ENCODE measurements at places on chromosomes 1 and 21.

DNA sequence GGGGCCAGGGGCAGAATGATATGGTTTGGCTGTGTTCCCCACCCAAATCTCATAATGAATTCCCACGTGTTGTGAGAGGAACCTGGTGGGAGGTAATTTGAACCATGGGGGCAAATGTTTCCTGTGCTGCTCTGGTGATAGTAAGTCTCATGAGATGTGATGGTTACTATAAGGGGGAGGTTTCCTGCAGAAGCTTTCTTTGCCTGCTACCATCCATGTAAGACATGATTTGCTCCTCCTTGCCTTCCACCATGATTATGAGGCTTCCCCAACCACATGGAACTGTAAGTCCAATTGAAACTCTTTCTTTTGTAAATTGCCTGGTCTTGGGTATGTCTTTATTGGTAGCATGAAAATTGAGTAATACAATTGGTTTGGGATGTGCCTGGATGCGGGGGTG lies 33.7 kb upstream of the LIN9 start:
- DNase-seq, result no peak

- DNase-seq, result no peak
These were observed 22.4 kb upstream of the BCAR3 start for GRCh38 chr1:93704052-93704451.

- no peak for DNase-seq
These were observed 359.3 kb downstream of the ADGRL2 start for GRCh38 chr1:82160036-82160435.

DNA sequence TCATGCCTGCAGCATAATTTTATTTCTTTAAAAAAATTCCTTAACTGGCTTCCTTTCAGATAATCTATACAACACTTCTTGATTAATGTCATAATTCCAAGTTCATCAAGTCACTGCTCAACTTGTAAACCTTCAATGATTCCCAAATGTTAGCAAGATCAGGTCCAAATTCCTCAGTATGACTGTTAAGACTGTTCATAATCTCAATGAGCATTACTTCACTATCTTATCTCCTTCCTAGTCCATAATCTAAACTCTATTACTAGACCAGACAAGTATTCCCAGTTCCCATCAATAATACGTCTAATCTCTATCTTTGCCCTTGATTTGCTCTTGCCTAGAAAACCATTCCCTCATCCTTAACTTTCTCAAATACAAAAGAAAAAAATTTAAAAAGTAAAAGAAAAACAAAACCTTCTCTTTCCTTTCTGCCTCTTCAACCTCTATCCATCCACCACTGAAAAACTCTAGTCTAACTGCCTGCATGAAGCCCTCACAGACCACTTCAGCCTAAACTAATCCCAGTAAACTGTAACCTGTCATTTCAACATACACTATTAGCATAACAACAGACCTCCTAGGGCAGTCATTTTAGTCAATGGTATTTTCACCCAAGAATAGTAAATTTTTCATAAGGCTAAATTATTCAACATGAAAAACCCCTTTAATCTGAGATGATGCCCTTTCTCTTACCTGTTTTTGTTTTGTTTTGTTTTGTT lies 15.5 kb downstream of the LUZP1 start:
- no peak for DNase-seq

DNA sequence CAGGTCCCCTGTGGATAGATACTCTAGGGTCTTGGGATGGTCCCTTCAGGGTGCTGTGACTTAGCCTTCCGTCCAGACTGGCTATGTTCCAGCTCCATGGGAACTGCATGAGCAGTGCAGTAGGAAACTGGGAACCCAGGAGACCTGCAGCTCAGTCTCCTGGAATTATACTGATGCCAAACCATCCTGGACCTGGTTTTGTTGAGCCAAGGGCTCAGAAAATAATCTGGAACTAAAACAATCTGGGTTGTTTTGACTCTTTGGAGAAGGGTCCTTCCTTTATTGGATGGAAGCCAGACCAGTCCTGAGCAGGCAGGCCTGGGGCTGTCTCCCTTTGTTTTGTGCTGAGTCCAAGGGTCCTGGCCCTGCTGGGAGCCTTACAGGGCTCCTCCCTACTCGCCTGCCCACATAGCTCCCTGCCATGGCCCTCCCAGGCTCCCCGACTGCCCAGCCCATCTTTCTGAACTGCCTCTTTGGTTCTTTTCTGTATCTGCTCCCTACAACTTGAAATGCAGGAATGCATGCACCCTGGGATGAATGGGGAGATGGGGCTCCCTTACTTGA lies 1.2 kb downstream of the IPO13 start:
- no peak for DNase-seq

DNA sequence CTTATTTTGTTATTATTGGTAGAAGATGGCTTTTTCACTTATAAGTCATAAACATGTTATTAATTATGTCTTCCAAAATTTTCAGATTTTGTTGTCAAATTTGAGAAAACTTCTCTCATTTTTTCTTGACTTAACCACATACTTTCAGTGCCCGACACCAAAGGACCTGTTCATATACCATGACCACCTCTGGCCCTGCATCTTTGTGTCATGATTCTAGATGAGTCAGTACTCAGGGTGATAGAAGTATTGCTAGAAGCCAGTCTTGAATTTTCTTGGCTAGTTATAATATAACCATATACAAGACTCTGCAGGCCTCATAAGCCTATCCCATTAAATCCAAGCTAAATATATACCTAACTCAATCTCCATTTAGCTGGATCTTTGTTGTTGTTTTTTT lies 35.4 kb upstream of the DPH5 start:
- no peak for DNase-seq

GRCh38 chr1:66207484-66207883 lies 326.5 kb upstream of the SGIP1 start:
- no peak for DNase-seq

- DNase-seq, result no peak
These were observed 536.0 kb downstream of the LMO4 start for GRCh38 chr1:87864676-87865075.

- DNase-seq, result no peak
These were observed 12.2 kb downstream of the HDAC1 start for GRCh38 chr1:32303997-32304622.

- DNase-seq, result no peak
These were observed 100.0 kb upstream of the SERTAD4 start for GRCh38 chr1:210132582-210132981.

GRCh38 chr1:41103766-41104165 lies 82.2 kb upstream of the SLFNL1 start:
- no peak for DNase-seq

DNA sequence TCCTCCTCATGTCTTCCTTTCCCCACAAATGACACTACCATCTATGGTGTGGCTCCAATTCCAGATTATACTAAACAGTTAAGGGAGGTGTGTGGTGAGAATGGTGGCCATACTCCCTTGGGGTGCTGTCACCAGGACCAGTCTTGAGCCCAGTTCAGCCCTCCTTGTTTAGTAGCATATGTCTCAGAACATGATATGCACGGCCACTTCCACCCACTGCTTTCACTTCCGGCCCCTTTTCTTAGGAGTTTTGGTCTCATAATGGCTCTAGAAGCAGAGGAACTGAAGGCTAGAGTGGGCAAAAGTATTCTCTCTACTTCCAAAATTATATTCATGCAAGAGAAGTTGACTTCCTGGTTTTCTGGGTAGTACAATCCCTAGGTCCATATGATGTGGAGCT lies 45.3 kb upstream of the CACNA1E start:
- no peak for DNase-seq

DNA sequence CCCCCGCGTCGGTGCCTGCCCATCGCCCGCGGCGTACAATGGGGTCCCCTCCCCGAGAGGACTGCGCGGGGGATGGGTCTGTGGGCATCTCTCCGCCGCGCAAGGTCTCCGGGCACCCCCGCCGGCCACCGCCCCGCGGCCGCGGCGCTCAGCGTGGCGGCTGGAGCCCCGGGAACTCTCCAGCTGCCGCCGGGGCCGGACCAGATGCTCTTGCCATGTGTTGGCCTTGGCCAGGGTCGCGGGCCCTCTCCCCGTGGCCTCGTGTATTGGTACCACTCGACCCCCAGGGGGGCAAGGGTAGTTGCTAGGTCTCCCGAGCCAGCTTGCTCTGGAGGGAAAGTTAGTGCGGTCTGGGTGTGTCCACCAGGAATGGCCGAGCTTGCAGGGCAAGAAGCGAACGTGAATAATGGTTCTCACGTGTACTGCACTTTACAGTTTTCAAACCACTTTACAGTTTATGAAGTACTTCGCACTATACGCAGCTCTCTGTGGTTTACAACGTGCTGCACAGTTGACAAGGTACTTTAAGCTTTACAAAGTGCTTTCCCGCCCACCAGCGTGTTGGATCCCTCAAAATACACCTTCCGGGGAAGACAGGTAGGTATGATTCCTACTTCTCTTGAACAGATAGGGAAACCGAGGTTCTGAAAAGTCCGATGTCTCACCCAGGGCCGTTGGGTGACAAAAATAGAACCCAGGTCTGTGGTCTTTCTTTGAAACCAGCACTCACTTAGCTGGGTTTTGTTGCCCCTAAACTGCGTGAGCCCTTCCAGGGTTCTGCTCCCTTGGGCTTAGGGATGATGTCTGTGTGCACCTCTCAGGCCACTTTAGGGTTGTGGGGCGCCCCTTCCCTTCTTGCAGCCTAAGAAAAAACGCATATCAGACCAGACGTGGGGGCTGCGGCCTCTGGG lies 1.2 kb downstream of the EPHB2 start:
- DNase-seq, result no peak

- no peak for DNase-seq
These were observed 7.4 kb upstream of the MOB3C start for GRCh38 chr1:46623743-46624644.

GRCh38 chr1:234479310-234479559 lies 256 bp upstream of the TARBP1 start:
- DNase-seq, result no peak

DNA sequence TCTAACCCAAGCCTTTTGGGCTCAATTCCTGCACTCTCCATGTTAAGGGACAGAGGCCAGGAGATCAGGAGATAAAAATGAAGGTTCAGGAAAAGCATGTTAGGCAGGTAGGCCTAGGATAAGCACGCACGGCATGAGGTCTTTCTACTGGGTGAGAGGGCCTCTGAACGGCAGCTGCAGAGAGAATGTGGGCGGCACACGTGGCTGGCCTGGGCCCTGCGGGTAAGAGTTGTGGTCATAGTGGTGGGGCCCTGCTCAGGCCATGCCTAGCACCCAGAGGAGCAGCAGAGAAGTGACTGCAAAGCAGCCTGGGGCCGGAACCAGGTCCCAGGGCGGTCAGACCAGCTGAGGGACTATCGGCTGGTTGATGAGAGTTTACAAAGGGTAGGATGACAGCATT lies 7.5 kb upstream of the FOXO6 start:
- DNase-seq, result no peak

GRCh38 chr21:35048183-35048601 lies 910 bp downstream of the RUNX1 start:
- DNase-seq, result no peak

DNA sequence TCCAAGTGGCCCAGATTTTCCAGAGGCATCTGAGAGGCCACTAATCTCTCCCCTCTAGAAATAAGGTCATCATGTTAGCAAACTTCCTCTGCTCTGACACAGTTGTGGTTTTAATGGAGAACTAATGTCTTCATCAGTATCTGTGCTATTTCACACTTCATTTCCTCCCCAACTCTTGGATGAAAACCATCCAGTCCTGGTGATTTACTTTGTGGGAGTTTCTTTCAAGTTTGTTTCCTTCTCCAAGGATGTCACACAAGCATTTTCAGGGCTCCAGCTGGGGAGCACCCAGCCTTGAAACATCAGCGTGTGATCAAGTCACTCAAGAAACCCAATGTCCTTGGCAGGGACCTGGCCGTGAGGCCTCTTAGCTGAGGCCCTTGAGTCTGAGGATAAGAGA lies 38.8 kb downstream of the TBX15 start:
- DNase-seq, result no peak

DNA sequence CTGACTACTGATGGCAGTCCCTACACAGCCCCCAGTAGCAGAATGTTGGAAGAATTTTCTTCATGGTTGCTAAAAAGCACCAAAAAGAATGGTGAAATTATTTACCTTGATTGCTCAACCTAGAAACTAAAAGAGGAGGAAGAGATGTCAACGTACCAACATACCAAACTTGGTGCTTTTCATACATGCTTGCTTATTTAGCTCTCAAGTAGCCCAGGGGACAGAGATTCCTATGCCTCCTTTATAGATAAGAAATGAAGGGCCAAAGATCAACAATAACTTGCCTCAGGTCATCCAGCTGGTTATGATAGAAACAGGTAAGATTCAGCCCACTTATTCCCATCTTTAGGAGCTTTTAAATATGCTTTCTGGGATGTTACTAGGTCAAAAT lies 170.6 kb downstream of the PIGK start:
- no peak for DNase-seq

DNA sequence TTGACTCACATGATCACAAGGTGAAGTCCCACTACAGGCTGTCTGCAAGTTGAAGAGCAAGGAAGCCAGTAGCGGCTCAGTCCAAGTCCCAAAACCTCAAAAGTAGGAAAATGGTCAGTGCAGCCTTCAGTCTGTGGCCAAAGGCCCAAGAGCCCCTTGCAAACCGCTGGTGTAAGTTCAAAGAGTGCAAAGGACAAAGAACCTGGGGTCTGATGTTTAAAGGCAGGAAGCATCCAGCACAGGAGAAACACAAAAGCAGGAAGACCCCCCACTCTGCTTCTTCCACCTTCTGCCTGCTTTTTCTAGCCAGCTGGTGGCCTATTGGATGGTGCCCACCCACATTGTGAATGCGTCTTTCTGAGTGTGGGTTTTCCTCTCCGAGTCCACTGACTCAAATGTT lies 2222.6 kb downstream of the MRPL39 start:
- no peak for DNase-seq

- DNase-seq, result no peak
These were observed 24.1 kb downstream of the METTL13 start for GRCh38 chr1:171805395-171806115.

DNA sequence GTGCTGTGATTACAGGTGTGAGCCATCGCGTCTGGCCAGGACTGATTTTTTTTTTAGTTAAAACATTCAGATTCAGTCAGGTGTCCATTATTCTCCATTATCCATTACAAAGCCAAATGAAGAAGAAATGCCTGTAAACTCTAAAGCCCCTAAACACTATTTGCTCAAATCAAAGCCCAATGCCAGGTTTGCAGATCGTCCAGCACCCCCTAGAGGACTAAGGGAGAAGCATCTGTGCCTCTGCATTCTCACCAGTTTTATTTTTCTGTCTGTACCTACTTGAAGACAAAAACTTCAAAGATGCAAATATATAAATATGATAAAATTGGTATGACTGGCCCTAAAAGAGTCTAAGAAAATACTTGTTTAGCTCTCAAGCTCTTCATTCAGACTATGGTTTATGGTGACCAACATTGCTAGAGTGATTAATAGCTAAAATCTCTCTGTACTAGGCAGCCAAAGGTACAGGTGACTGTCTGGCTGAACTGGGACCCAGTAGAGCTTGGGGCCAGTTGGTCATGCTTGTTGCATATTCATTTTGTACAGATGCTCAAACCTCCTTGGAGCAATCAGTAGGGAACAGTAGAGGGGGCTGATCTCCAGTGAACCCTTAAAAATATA lies 138.4 kb downstream of the SYT2 start:
- DNase-seq, result no peak

GRCh38 chr1:234970731-234971476 lies 157.7 kb downstream of the TOMM20 start:
- no peak for DNase-seq

Measured in naive thymus-derived CD4-positive, alpha-beta T cell (primary cell).